ENCODE measurements at places on chromosomes 2 and 18. TPM values are rescaled to one million over a fixed set of nuclear protein-coding genes. Genes with fewer than 3 reads are reported as not detected.

ZSWIM2 gene
- total RNA-seq, result not detected

ARHGAP28 gene
- 1.9 TPM for total RNA-seq

POTEC gene
- not detected for total RNA-seq

RTP5 gene
- not detected for total RNA-seq

MZT2B gene
- 248 TPM for total RNA-seq

C2orf76 gene
- 18.3 TPM for total RNA-seq

MAP2 gene
- total RNA-seq, result 0.21 TPM

WDR33 gene
- 36.6 TPM for total RNA-seq

RNF144A gene
- 7.3 TPM for total RNA-seq

ICA1L gene
- total RNA-seq, result 2.0 TPM

ABCG8 gene
- total RNA-seq, result not detected

- DNase-seq, result no peak
Observed at GRCh38 chr2:221198309-221198708, 373.8 kb downstream of the EPHA4 start.

GRCh38 chr18:60503199-60503598 is 130.6 kb upstream of the MC4R start:
- DNase-seq, result no peak

DNA sequence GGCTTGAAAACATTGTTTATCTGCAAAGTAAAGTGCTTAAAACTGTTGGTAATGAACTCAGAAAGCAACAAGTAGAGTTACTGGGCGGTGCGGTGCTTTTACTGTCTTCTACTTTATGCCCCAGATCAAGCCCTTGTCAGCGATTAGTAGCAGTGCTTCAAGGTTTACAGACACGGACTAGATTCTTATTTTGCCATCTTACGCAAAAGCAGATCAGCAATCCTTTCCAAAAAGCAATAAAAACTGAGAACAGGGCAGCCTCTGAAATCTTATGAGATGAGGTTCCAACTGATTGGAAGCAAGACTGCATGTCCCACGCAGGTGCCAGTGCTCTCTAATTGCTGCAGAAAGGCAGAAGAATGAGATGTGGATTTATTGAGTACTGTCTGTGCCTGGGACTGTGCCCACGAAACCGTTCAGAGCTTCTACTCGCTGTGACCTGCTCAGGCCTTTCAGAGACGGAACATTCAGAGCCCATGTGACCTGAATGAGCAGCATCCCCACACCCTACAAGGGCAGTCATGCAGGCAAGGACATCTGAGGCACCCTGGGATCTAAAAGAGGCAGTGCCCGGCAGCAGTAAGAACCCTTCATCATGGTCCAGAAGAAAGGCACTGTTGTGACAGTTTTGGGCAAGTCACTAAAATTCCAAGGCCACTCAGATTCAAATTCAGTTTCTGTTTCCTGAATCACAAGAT is 15.7 kb downstream of the COL4A3 start:
- DNase-seq, result no peak

- DNase-seq, result no peak
Observed at GRCh38 chr18:67318651-67319050, 197.9 kb downstream of the DSEL start.

DNA sequence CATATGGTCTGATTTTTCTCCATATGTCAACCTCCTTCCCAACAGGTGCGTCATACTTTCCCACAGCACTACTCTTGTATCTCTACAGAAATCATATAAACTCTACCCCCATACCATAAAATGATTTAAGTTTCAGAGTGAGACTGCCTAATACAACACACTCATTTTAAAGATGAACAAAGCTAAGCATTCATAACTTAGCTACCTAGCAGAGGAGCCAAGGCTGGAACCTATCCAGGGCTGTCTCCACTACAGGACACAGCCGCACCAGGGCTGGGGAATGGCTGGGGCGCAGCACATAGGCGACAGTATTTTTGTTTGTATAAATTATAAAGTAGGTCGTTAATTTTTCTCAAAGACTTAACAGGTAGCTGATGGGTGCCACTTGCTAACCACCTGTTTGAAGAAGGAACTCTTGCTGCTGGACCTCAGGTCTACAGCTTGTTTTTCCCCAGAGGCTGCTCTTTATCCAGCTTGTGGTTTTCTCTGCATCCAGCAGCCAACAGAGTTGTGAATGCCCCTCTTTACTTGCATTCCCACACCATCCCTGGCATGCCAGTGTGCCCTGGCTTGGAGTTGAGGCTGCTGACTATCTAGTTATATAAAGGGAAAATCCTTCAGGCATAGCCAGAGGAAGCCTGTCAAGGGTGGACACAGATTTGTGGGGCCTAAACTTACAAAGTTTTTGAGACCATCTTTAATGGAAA is 62.0 kb downstream of the HNRNPLL start:
- DNase-seq, result no peak

DNA sequence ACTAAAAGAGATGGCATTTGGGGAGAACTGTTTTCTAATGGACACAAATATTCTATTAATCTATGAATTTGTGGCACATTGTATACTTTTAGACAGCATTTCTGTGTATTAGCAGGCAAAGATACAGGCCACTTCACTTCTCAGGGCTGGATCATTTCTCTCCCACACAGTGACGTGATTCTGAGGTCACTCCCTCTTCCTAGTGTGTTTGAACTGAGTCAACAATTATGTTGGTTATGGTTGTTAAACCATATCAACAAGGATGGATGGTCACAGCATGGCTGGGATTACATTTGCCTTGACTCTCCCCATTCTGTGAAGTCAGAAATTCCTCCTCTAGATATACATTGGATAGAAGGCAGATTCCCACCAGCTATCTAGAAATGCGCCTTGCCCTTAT is 11.6 kb downstream of the NOSTRIN start:
- DNase-seq, result no peak

GRCh38 chr2:98009887-98010760 is 14.4 kb upstream of the TMEM131 start:
- DNase-seq, result no peak

- no peak for DNase-seq
Observed at GRCh38 chr2:150520033-150520432, 32.6 kb upstream of the RND3 start.

GRCh38 chr2:30433541-30434299 is 13.3 kb upstream of the LCLAT1 start:
- peak; percentile 73 for DNase-seq

DNA sequence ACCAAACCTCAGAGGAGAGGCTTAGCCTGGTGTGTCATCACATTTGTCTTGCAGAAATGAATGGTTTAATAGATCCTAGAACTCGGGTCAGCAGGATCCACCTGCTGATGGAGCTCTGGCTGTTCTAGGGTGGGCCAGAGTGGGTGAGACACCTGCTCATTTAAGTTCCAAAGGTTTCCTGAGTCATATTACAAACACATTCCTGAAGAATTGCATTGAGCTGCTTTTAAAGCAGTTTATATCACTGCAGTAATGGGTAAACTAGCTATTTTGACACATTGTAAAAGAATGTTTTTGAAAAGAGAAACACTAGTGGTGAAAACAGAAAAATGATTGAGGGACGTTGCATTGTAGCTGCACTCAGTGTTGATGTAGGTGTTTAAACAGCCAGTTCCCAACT is 175.3 kb upstream of the TCF4 start:
- peak; percentile 54 for DNase-seq

DNA sequence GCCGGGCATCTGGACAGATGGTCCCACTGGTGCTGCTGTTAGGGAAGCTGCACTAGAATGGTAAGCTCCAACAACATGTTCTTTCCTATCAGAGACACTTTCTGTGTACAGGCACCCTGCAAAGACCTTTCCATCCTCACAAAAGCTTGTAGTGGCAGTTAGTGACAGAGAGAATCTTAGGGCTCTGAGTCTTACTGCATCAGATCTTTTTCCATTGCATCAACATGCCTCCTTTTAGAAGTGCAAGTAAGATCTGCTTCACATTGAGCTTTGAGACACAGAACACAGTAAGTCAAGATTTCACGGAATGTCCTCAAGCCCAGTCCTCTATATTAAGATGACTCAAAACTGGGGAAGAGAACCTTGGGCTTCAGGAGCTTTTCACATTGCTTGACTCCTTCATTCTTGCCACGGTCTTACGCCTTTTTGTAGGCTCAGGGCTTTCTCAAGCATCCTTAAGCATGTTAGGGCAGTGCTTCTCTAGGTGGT is 52.6 kb downstream of the ARL4C start:
- no peak for DNase-seq

- DNase-seq, result no peak
Observed at GRCh38 chr2:230162981-230163380, 56.8 kb downstream of the SP110 start.

- DNase-seq, result no peak
Observed at GRCh38 chr2:54988612-54989011, 61.6 kb downstream of the RTN4 start.

- peak; percentile 63 for DNase-seq
Observed at GRCh38 chr2:37585982-37586621, 85.3 kb downstream of the CDC42EP3 start.

DNA sequence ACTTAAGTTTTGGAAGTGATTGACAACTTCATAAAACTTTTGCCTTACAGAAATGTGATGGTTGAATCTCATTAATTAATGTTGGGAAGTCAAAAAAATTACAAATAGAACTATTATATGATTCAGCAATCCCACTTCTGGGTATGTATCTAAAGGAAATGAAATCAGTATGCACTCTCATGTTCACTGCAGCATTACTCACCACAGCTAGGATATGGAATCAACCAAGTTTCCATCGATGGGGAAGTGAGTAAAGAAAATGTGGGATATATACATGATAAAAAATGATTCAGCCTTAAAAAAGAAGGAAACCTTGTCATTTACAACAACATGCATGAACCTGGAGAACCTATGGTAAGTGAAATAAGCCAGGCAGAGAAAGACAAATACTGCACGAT is 112.4 kb upstream of the WDR75 start:
- DNase-seq, result no peak

GRCh38 chr2:30225131-30225762 is 6.1 kb upstream of the LBH start:
- DNase-seq, result peak; percentile 61

DNA sequence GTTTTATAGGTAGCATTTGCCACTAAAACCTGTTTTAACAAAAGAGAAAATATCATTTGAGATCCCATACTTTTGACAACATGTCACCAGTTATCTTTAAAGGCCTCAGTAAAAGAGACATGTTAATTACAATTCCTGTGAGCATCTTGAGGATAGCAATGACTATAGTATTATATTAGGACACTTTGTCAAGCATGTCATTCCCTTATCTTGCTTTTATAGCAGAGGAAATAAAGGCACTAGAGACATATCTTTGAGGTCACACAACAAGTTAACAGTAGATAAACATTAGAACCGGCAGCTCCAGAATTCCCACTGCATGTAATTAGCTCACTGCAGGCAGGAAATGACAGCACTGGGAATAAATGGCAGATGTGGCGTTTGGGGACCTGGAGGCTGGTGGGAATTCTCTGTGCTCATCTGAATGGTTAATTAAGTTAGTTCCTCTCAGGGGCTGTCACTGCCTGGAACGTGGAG is 25.9 kb downstream of the LYPD6B start:
- peak; percentile 79 for DNase-seq

DNA sequence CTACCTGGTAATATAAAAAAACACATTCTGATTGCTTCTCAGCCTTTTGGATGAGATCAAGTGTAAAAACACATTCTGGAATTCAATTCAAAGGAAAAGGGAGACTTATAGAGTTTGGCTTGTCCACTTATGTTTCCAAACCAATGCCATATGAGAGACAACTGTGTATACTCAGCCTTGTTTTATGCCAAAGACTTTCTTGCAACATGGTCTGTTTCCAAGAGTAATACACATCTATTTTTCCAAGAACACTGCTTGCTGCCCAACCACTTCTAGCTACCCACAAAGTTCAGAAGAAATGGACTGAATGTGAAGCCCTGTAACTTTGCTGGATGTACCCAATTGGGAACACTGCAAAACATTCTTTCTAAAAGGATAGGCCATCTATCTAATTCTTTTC is 48.0 kb upstream of the GRB14 start:
- DNase-seq, result no peak

DNA sequence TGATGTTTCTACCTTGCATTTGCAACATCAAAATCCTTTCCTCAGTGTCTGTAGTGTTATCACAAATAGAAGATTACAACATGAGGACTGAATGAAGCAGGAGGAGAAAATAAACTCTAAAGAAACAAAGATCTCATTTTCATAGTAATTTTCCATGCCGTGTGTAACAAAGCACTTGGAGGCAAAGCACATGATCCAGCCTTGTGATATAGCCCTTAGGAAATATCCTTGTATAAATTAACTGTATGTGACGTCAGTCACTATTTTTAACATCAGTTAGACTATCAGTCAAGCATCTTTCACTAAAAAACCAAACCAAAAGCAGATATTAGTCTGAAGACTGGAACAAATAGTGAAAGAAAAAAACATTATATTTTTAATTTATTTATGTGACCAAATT is 492.1 kb upstream of the CNTNAP5 start:
- no peak for DNase-seq

GRCh38 chr18:45852631-45853030 is 27.2 kb downstream of the SIGLEC15 start:
- no peak for DNase-seq

- no peak for DNase-seq
Observed at GRCh38 chr2:220966636-220967035, 605.5 kb downstream of the EPHA4 start.

- no peak for DNase-seq
Observed at GRCh38 chr2:147623328-147623727, 221.5 kb upstream of the ACVR2A start.

DNA sequence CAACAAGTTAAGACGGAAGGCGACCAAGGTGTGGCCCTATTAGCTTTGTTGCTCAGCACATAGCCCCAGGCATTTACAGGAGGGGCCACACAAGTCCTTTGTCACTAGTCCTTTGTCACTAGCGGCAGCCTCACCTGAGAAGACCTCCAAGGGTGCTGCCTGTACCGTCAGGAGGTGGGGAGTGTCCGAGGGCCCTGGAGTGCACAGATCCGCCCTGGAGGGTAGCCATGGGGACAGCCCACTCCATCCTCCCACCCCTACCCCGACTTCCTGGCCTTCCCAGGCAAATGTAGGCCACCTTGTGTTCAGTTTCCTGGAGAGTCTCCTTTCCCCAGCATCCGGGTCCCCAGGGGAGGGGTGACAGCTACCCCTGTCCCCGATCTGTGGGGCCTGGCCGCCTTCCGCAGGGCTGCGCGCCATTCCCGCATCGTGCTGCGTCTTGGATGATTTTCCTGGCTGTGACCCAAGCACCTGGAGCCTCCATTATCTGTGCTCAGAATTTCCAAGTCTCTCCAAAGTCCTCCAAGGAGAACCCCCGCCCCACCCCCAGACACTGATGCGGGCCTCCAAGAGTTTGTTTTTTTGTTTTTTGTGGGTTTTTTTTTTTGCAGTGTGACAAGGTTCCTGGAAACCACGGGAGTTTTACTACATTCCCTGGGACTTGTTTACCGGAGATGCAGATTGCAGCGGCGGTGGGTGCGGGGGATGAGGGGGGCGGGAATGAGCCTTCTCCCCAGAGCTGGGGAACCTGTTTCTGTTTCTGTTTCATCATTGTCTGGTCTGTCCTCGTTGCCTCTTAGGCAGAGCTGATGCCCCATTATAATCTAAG is 28.6 kb downstream of the TEX44 start:
- DNase-seq, result no peak

GRCh38 chr2:105328281-105329196 is 996 bp downstream of the TGFBRAP1 start:
- no peak for DNase-seq
